ENCODE measurements at places on chromosomes 4 and X.

- DNase-seq = no peak
Measured at GRCh38 chrX:14173873-14174272, 144.2 kb upstream of the GEMIN8 start.

DNA sequence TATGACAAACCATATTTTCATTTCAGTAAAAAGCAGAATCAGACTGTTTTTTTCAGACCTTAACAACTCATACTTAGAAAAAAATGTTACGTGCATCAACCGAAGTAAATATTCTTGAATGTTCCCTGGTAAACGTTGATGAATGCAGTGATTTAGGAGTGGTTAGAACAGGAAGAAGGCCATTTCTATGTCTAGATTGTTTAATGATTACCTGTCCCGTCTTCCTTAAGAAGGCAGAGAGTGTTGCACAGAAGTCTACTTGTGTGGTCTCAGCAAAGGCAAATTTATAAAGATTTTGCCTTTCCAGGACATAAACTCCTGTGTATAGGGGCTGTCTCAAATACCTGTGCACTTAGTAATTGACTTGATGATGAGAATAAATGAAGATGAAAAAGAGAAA, 134.5 kb downstream of the MGST2 start:
- DNase-seq = no peak

GRCh38 chrX:47514533-47515235, 31.7 kb upstream of the ZNF41 start:
- DNase-seq = no peak

GRCh38 chr4:14925471-14925870, 76.8 kb upstream of the CPEB2 start:
- no peak for DNase-seq

DNA sequence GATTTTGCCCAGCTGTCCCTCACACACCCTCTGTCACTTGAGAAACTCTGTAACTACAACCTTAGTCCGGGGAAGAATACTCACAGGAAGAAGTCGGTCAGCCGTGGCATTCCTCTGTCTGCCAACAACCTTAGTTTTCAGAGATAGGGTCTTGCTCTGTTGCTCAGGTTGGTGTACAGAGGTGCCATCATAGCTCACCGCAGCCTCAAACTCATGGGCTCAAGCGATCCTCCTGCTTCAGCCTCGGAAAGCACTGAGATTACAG, 12.2 kb upstream of the SPCS3 start:
- DNase-seq = no peak

Measured in stimulated activated CD4-positive, alpha-beta T cell treated with anti-CD3 and anti-CD28 coated beads, TNF-alpha, amount 100 ng/mL, for 4 hours (primary cell).